ENCODE measurements at places on chromosomes 16 and 17. TPM values are rescaled to one million over a fixed set of nuclear protein-coding genes. Genes with fewer than 3 reads are reported as not detected.

The ZP2 gene
- polyA plus RNA-seq = 0.37 TPM

- DNase-seq = peak; percentile 70
Measured at GRCh38 chr16:83899272-83899897, 470 bp downstream of the MLYCD start.

The SPATA22 gene
- polyA plus RNA-seq = not detected

The KRTAP1-1 gene
- not detected for polyA plus RNA-seq

DNA sequence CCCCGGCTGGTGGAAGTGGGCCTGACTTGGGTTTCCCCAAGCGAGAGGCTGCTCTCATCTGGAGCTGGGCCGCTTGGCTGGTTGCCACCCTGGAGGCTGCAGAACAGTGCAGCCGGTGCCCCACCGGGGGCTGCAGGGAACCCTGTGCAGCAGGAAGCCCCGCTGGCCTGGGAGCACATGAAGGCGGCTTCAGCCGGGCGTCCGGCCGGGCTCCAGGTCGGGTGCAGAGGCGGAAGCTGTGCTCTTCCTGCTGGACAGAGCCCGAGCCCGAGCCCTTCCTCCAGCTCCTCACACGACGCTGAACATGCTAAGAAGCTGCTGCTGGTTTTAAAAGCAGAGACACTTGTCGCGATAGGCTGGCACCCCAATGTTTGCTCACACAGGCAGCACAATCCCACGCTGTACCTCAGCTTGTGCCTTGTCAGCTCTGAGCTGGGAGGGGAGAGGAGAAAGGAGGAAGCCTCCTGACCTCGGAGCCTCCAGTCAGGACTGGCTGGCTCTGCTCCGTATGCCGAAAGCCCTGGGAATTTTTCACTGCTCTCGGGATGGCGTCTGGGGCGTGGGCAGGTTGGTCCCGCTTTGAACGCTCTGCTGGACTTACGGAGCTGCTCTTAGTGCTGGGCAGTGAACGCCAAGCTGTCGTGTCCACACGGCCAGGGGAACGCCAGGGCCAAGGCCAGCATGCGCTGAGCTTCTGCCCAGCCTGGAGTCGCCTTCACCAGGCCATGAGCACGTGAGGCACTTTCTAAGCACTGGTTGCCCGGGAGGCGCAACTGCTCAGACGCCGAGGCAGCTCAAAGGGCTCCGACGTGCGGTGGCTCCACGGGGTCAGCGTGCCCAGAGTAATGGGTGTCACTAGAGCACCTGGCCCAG is 8.8 kb downstream of the CDK5R1 start:
- DNase-seq = peak; percentile 46

The TMEM92 gene
- 2.5 TPM for polyA plus RNA-seq

DNA sequence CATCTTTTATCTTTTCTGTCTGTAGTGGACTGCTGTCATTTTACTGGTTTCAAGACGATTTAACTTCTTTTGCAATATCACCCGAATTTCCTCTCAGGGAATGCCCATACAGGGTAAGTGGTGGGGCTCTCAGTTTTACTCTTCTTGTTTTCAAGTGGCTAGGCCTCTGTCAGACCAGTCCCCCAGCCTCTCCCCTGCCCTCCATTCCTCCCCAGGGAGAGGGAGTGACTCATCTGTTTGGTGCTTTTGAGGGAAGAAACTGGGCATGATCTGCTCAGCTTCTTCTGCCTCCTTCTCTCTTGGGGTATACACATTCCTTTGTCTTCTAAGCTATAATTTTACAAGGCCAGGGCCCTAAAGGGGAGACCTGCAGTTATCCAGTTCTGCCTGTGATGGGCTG is 332.0 kb downstream of the CBLN1 start:
- DNase-seq = no peak

The AGRP gene
- 0.11 TPM for polyA plus RNA-seq

- no peak for DNase-seq
Measured at GRCh38 chr16:75333721-75334163, 82.3 kb upstream of the BCAR1 start.

- no peak for DNase-seq
Measured at GRCh38 chr16:51051671-51052070, 99.4 kb downstream of the SALL1 start.

The MT1A gene
- polyA plus RNA-seq = 13.8 TPM

The KRT34 gene
- not detected for polyA plus RNA-seq

DNA sequence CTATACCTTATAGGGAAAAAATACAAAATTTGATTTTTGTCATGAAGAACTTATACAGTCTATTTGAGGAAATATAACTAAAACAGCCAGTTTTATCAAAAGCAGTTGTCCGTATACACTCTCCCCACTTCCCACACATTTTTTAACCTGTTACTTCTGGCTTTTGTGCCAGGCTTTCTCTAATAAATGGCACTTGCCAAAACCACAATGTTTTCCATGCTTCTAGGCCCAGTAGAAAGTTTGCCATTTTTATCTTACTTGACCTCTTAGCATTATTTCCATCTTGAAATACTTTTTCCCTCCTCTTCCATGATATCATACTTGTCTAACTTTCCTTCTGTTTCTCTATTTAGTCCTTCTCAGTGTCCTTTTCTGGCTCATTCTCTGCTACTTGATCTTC is 38.8 kb downstream of the EFCAB5 start:
- DNase-seq = no peak

- peak; percentile 63 for DNase-seq
Measured at GRCh38 chr17:4950746-4951204, at the start of gene ENO3. Gene ENO3, plus strand, starts transcription at chr17:4951119. Its CDS starts 711 bp downstream, at chr17:4951830.

- DNase-seq = no peak
Measured at GRCh38 chr16:83689385-83689831, 118.4 kb upstream of the HSBP1 start.

GRCh38 chr16:635573-636205 is 416 bp downstream of the METTL26 start:
- peak; percentile 64 for DNase-seq

DNA sequence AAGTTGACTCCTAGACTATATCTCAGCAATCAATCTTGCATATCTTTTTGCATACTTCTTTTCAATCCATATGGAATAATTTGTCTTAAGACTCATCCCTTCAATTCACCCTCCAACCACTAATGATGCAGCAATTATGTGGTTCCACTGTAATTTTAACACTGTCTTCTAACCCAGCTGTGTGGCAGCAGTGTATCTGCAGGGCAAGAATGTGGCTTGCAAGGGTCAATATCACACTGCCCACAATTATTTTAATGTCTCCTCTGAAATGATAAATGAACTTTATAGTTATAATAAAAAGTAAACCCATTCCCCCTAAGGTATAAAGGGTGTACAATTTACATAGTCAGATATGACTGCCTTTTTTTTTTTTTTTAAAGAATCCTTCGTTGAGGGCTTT is 48.6 kb downstream of the FTO start:
- DNase-seq = no peak

- DNase-seq = no peak
Measured at GRCh38 chr17:60934723-60935122, 257.1 kb downstream of the BCAS3 start.

The HSF5 gene
- 0.05 TPM for polyA plus RNA-seq

The SKAP1 gene
- 4.8 TPM for polyA plus RNA-seq

DNA sequence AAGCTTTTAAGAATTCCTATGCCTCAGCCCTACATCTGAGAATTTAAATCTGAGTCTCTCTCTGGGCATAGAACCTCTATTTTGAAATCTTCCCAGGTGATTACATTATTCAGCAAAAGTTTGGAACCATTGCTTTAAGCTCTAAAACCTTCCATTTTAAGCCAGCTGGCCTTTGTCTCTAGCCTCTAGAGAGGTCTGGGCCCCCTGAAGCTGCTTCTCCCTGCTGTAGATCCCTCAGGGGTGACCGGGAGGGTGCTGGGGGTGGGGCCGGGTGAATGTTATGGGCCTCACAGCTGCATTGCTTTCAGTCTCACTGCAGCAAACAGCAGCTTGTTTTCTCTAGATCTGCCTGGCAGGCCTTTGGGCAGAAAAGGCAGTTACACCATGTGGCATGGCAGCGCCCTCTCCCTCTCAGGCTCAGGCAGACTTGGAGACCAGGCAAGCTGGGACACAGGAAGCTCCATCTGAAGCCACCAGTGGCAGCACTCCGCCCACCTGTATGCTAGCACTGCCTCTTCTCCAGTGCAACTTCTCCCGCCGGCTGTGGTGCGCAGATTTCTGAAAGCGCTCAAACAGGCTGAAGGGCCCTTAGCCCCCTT is 66.3 kb downstream of the MPRIP start:
- no peak for DNase-seq

DNA sequence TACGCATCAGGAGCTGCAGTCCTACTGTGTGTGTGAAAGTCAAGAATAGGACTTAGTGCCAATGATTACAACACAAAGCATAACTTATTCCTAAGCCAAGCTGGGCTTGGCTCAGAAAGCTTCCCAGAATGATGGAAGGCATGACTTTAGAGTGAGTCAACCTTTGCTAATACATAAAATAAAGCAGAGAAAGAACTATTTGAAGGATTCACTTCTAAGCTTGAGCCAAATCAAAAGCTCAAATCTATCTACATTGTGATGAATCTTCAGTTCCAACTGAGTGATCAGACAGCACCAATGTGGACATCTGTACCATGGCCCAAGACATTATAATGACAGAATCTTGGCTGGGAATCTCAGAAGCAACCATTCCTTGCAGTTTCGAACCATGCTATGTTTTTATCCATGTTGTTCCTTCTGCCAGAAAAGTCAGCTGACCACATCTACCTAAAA is 41.4 kb downstream of the SMG6 start:
- no peak for DNase-seq

GRCh38 chr17:39166437-39167335 is 725 bp upstream of the ARL5C start:
- DNase-seq = no peak

DNA sequence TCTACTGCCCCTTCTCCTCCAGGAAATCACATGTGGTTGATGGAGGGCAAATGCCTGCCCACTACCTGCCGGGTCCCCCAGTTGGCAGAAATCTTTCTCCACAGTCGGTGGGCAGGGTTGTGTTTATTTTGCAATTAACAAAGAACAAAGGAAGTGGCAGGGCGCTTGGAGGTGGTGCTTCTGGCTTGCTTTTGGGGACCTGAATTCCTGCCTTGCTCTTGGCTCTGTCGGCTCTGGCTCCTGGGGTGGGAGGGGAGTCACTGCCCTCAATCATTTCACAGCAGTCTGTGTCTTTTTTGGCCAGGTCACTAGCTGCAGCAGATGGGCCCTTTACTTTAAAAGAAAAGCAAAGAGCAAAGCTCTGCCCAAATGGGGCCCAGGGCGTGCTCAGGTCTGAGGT is 69.2 kb downstream of the C16orf78 start:
- DNase-seq = no peak

- DNase-seq = no peak
Measured at GRCh38 chr16:30006659-30007377, 4.0 kb downstream of the DOC2A start.

- no peak for DNase-seq
Measured at GRCh38 chr17:73747221-73748002, 103.2 kb upstream of the SDK2 start.

DNA sequence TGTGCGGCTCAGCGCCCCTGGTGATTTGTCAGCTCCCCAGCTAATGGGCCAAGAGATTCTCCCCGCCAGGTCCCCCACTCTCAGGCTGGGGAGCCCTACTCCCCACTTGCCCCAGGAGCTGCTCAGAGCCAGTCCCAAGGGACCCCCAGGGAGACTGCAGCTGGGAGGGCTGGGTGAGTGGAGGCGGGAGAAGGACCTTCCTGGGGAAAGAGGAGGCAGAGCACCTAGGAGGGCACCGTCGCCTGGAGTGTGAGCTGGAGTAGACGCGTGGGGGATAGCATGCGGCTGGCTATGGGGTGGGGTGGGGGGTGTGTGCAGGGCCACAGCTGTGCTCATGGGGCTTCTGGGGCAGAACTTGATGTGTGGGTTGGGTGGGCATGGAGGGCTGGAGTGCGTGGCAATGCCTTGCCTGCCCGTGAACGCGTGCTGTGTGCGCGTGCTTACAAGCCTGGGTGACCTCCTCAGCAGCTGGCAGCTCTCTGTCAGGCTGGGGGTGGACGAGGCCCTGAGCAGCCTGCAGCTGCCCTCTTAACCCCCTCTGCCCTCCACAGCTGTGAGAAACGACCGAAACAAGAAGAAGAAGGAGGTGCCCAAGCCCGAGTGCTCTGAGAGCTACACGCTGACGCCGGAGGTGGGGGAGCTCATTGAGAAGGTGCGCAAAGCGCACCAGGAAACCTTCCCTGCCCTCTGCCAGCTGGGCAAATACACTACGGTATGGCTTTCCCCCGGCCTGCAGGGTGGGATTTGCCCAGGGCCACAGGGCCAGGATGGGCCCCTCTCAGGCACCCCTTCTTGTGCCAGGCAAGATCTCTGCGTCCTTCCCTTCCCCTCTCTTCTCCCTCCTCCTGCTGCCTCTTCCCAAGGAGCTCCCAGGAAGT is 12.9 kb downstream of the GJD3 start:
- DNase-seq = no peak

DNA sequence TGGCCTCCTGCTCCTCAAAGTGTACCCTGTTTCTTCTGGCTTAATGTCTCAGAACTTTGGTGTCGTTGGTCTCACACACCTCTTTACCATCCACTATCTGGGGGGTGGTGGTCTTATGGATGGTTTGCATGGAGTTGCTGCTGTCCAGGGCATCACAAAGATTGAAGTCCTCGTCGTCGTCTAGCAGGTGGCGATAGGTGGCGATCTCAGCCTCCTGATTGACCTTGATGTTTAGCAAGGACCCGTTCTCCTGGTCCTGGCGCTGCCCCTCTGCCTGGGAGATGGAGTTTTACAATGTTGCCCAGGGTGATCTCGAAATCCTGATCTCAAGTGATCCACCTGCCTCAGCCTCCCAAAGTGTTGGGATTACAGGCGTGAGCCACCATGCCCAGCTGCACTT is 31.1 kb upstream of the HELZ start:
- no peak for DNase-seq

GRCh38 chr16:48583075-48584065 is 26.6 kb downstream of the N4BP1 start:
- DNase-seq = no peak

The SDK2 gene
- 0.91 TPM for polyA plus RNA-seq

DNA sequence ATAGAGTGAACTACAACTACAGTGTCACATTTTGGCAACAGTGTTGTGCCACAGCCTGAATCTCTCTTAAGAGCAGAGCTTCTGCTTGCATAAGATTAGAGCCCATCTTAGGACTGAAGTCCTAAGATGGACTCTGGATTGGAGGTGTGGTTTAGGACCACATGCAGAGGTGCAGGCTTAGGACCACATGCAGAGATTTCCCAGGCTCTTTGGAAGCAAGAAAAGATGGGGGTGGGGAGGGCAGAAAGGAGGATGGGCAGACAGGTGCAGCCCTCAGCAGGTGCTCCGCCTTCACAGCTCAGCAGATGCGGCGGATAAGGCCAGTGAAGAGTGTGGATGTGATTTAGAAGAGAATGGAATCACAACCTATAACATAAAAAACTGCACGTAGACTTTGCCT is 128.7 kb downstream of the TANGO6 start:
- DNase-seq = no peak

GRCh38 chr16:58062821-58063220 is 37.3 kb downstream of the MMP15 start:
- no peak for DNase-seq

The TMEM97 gene
- polyA plus RNA-seq = 20.3 TPM

The CPNE7 gene
- polyA plus RNA-seq = 0.90 TPM

GRCh38 chr16:48335961-48336360 is 49.3 kb downstream of the SIAH1 start:
- DNase-seq = no peak

The CA10 gene
- polyA plus RNA-seq = 4.3 TPM

The MT3 gene
- polyA plus RNA-seq = 0.68 TPM

GRCh38 chr17:82663381-82664275 is 15.4 kb upstream of the WDR45B start:
- DNase-seq = no peak

Measured in ovary (tissue), 10 donors.